T-helper 2 cell (primary cell): ENCODE measurements at places on chromosomes 2 and 18.

DNA sequence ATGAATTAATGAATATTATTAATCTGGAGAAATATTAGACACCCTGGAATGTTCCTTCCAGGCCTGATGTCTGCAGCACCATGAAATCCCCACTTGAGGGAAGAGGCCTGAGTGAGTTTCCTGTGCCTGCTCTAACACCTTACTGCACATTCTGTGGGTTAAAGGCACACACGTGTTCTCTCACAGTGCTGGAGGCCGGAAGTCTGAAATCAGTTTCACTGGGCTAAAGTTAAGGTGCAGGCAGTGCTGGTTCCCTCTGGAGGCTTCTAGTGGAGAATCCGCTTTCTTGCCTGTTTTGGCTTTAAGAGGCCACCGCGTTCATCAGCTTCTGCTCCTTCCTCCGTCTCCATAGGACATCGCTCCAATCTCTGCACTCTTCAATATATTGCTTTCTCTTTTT lies 48.7 kb downstream of the ACKR3 start:
- no peak for DNase-seq

DNA sequence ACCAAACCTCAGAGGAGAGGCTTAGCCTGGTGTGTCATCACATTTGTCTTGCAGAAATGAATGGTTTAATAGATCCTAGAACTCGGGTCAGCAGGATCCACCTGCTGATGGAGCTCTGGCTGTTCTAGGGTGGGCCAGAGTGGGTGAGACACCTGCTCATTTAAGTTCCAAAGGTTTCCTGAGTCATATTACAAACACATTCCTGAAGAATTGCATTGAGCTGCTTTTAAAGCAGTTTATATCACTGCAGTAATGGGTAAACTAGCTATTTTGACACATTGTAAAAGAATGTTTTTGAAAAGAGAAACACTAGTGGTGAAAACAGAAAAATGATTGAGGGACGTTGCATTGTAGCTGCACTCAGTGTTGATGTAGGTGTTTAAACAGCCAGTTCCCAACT lies 175.3 kb upstream of the TCF4 start:
- no peak for DNase-seq

- DNase-seq = no peak
These were observed 95.3 kb downstream of the DCC start for GRCh38 chr18:52435301-52435700.

DNA sequence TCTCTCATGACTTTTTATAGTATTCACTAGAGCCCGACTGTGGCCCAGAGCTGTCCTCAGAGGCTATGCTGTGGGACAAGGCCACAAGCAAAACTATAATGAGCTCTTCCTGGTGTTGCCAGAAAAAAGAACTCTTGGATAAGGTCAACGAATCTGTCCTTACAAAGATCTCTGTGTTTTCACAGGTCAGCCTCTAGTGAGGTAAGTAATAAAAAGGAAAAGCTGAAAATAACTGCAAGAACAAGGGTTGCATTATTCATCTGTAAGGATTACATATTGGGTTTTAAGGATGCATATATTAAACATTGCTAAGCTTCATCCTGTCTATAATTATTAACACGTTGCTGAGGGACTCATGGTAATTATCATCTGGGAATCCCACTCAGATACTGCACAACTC lies 62.8 kb upstream of the ATL2 start:
- no peak for DNase-seq

GRCh38 chr2:197513915-197514314 lies 2.0 kb upstream of the MOB4 start:
- no peak for DNase-seq

GRCh38 chr2:38499548-38500282 lies 103.0 kb downstream of the HNRNPLL start:
- DNase-seq = no peak

DNA sequence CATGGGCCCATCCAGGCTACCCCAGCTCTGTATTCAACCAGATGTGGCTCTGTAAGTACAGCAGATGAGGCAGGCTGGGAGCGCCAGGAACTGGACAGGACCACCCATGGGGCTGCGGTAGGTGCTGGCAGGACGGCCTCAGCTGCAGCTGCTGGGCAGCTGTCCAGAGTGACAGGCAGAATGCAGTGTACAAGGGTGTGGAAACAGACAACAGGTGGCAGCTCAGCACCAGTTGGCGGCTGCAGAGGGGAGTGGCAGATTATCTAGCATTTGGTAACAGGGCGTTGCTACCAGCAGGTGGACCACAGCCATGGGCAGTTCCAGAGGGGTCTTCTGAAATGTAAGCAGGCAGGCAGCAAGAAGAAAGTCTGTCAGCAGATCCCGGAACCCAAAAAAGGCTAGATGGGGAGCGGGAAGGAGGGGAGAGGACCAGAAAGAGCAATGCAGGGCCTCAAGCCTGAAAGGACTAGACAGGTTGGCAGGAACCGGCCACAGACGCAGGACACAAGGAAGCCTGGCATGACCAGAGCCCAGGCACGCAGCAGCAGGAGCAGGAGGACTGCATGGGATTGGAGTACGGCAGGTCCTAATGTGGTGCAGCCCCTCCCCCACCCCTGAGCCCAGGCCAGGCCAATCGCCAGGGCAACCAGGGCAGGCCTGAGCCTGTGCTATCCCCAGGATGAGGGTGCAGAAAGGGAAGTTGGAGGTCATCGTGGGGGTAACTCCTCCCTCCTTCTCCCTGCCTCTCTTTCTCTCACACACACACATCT lies 24.7 kb downstream of the PKDCC start:
- no peak for DNase-seq

- DNase-seq = no peak
These were observed 498.2 kb downstream of the PTPRM start for GRCh38 chr18:8065284-8065683.

GRCh38 chr2:68970566-68971265 lies 3.7 kb upstream of the GKN1 start:
- DNase-seq = no peak

DNA sequence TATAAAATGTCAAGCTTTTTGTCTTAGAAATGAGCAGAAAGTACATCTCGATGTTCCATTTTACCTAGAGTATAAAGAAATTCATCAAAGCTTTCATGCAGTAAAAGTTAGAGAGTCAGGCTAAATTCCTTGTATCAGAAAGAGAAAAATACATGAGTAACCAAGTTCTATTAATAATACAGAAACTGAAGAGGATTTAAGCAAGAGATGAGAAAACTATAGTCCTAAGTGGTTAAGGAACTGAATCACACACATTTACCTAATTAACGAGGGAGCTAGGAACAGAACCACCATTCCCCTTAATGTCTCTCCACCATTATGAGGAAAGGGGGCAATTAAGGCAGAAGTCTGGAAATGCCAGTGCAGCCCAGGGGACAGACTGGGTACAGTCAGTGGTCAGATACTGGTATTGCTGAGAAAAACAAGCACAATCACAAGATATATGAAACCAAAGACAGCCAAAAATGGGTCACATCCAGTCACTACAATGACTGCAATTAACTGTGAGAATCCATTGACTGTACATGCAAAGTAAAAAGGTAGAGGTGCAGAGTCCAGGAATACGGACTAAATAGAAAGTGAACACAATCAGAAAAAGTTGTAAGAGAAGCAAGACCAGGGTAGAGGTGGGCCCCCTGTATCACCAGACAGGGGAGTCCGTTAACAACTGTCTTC lies 23.9 kb downstream of the MAP4K3 start:
- DNase-seq = no peak

GRCh38 chr18:79169958-79170555 lies 100.9 kb downstream of the ATP9B start:
- no peak for DNase-seq
